ENCODE measurements at places on chromosomes 4 and X.
A peak's percentile ranks its signal among the peaks of the same experiment; 100 is the strongest.

GRCh38 chrX:13485167-13485566, 84.2 kb upstream of the EGFL6 start:
- H3K27me3 ChIP-seq = no peaks in the 10 kb centered on the region
- DNase-seq = no peak
- peaks cover 9% of the 10 kb centered on the region for H3K4me1 ChIP-seq
- H3K4me3 ChIP-seq = no peak overlapping the region

DNA sequence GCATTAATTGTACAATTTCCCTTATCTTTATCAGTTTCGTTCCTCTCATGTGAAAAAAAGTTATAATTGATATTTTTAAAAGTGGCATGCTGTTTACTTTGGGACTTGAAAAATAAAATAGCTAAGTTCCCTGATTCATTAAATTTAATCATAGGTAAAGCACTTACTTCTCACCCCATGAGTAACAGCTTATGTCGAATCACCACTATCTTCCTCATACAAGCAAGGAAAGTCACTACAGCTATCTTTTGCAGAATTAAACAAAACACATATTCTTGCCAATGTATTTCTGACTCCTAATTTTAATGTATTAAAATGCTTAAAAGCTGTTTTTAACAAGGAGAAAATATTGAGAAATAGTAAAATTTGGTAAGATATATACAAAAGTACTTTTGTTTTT, 832.4 kb upstream of the PCDH10 start:
- no peak overlapping the region for H3K27ac ChIP-seq
- no peaks in the 10 kb centered on the region for H3K27me3 ChIP-seq
- no peak overlapping the region for H3K4me3 ChIP-seq
- no peaks in the 10 kb centered on the region for H3K36me3 ChIP-seq
- no peak for DNase-seq

GRCh38 chr4:33998291-33998690, 2246.0 kb downstream of the ARAP2 start:
- no peak overlapping the region for H3K27ac ChIP-seq
- H3K36me3 ChIP-seq = no peaks in the 10 kb centered on the region
- H3K27me3 ChIP-seq = no peaks in the 10 kb centered on the region
- no peaks in the 10 kb centered on the region for H3K4me1 ChIP-seq
- peak; percentile 9 for DNase-seq

DNA sequence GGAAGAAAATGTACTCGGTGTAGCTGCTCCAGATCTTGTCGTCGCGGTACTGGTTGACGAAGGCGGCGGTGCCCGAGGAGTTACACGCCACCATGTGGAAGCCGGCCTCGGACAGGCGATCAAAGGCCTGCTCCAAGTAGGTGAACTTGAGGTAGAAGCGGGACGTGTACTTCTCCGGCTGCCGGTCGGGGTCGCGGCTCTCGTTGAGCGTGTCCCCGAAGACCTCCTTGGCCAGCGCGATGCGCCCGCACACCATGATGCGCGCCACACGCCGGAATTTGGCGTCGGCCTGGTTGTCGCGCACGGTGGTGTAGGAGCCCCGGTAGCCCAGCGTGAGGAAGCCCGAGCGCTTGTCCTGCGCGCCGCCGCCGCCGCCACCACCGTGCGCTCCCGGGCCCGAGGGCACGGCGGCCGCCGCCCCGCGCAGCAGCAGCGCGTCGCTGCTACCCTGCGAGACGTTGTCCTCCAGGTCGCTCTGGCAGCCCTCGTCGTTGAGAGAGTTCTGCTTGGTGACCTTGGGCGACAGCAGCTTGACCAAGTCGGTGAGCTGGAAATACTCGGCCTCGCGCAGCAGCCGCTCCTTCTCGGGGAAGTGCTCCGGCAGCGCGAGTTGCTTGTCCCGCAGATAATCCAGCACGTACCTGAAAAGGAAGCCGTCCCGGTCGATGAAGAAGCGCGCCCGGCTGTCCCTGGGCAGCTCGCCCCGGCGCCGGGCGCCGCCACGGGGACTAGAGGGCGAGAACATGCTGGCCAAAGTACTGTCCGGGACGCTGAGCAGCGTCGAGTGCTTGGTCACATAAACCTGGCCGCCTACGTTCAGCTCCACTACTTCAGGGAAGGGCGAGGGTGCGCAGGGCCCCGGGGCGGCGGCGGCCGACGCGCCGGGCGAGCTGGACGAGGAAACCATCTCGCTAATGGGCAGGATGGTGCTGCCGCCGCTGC, 775 bp downstream of the KCTD8 start:
- H3K36me3 ChIP-seq = no peaks in the 10 kb centered on the region
- no peaks in the 10 kb centered on the region for H3K4me1 ChIP-seq
- H3K27ac ChIP-seq = peak overlapping the region; percentile 92
- DNase-seq = peak; percentile 70
- peak overlapping the region; percentile 52 for H3K4me3 ChIP-seq
- no peaks in the 10 kb centered on the region for H3K27me3 ChIP-seq

DNA sequence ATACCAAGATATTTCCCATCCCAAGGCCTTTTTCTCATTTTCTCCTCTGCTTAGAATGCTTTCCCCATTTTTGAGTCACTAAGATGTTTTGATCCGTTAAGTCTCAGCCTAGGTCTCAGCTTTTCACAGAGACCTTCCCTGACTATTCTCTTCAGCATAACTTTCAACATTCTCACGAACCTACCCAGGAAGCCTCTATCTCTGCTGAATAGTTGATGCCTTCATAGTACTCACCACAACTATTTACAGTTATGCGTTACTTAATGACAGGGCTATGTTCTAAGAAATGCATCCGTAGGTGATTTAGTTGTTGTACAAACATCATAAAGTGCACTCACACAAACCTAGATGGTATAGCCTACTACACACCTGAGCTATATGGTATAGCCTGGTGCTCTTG, 64.5 kb downstream of the ARL9 start:
- H3K36me3 ChIP-seq = no peaks in the 10 kb centered on the region
- no peaks in the 10 kb centered on the region for H3K4me1 ChIP-seq
- no peak overlapping the region for H3K27ac ChIP-seq
- H3K4me3 ChIP-seq = no peak overlapping the region

DNA sequence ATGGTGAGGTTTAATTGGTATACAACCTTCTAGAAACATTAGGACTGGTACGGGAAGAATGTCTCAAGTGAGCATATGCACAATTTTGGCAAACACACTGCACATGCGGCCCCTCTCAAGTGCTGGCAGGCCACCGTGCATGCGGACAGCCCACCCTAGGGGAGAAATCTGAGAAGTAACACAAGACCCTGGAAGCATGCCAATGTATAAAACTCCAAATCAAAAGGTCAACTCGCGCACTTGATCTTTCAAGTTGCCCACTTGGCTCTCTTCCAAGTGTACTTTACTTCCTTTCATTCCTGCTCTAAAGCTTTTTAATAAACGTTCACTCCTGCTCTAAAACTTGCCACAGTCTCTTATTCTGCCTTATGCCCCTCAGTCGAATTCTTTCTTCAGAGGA, 488.3 kb downstream of the CFAP47 start:
- H3K36me3 ChIP-seq = no peaks in the 10 kb centered on the region
- H3K4me3 ChIP-seq = no peak overlapping the region
- H3K4me1 ChIP-seq = no peaks in the 10 kb centered on the region
- H3K27me3 ChIP-seq = no peaks in the 10 kb centered on the region
- DNase-seq = peak; percentile 2

- H3K36me3 ChIP-seq = peaks cover 31% of the 10 kb centered on the region
- no peak for DNase-seq
- no peak overlapping the region for H3K4me3 ChIP-seq
- no peaks in the 10 kb centered on the region for H3K4me1 ChIP-seq
Observed at GRCh38 chr4:145830699-145831098, 107.9 kb downstream of the ZNF827 start.

DNA sequence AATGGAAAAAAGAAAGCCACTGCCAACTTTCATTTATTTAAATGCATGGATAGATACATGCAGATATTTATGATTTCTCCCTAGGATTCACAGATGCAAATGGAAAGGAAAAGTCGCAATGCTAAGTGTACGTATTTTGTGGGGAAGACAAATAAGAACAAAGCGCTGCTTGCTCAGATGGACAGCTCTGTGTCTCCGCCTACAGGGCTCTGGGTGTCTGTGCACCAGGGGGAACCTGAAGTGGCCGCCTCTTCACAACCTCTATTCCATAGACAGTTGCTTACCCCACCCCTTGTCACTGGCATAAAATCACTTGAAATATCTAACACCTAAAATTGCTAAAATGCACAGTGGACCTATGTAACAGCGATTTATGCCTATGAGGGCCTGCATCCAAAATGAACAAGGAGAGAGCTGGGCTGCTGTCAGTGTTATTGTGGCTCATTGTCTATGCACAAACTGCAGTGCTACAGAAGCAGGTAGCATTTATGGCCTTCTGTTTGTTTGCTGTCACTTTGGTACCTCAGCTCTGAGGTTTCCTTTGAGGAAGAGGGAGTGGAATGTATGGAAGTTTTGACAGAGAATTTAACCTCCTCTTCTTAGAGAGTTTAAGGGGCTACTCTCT, 58.6 kb upstream of the PAGE1 start:
- no peak overlapping the region for H3K4me3 ChIP-seq
- no peak overlapping the region for H3K27ac ChIP-seq
- H3K27me3 ChIP-seq = peaks cover 5% of the 10 kb centered on the region

DNA sequence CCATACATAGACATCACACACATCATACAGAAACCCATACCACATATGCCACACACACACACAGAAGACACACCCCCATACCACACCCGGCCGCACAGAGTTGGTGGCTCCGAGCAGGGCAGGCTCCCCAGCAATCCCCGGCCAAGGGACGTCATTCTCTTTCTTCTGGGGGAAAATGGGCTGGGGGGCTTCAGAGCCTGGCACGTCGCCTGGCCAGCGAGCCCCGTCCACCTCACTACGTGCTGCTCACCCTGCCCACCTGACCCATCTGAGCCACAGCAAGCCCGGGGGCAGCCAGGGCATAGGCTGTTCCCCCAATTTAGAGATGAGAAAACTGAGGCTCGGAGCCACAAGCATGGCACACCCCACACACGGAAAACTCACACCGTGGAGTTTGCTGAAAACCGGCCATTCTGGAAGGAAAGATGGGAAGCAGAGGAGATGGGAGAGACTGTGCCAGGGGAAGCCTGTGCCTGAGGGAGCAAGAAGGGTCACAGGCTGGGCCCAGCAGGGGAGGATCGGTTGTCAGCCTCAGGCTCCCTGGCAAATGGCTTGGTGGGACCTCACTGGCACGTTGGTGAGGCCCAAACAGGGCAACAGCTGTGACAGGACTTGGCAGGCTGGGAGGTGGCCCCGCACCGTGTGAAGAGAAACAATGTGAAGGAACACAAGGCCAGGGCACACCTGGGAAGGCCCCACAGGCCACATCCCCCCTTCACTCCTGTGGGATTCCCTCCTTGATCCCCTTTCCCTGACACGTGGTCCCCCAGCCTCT, 73.2 kb downstream of the JAKMIP1 start:
- H3K27ac ChIP-seq = no peak overlapping the region
- no peak for DNase-seq
- H3K36me3 ChIP-seq = no peaks in the 10 kb centered on the region
- H3K4me3 ChIP-seq = no peak overlapping the region
- H3K27me3 ChIP-seq = peaks cover 18% of the 10 kb centered on the region

DNA sequence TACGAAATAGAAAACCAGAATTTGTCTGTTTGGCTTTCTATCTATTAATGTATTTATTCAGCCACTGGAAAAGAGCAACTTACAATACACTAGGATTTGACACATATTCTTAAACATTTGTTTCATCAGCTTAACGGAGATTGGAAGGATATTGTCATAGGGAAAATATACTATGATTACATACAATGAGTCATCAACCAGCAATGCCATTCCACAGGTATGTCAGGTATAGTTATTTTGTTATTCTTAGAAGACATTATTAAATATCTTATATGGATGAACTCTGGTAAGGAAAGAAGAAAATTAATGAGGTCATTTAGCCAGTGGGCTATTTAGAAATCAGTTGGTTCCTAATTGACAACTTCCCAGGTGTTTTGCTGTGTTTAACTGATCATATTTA, 926.6 kb downstream of the STIM2 start:
- no peaks in the 10 kb centered on the region for H3K36me3 ChIP-seq
- no peak for DNase-seq
- H3K27ac ChIP-seq = no peak overlapping the region

DNA sequence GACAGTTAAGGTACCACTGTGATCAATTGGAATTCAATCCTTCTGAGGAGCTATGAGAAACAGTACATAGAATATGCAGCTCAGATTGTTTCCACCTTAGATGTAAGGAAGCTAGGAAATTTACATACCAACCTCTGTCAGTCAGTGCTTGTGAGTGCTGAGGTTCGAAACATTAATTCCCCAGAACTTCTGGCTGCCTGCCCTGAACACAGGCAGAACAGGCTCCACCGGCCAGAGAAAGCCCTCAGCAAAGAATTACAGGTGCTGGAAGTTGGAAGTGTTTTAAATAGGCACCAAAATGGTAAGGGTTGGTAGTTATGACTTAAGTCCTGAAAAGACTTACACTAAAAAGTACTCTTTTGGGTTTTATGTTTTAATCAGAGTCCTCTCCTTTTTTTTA, 651.8 kb downstream of the C4orf33 start:
- no peak overlapping the region for H3K27ac ChIP-seq
- no peaks in the 10 kb centered on the region for H3K4me1 ChIP-seq
- no peak for DNase-seq
- no peaks in the 10 kb centered on the region for H3K27me3 ChIP-seq
- H3K36me3 ChIP-seq = no peaks in the 10 kb centered on the region

- H3K27ac ChIP-seq = peak overlapping the region; percentile 63
- H3K36me3 ChIP-seq = no peaks in the 10 kb centered on the region
- H3K27me3 ChIP-seq = no peaks in the 10 kb centered on the region
- H3K4me3 ChIP-seq = no peak overlapping the region
- no peak for DNase-seq
Observed at GRCh38 chr4:101103381-101104142, 243.8 kb downstream of the PPP3CA start.

DNA sequence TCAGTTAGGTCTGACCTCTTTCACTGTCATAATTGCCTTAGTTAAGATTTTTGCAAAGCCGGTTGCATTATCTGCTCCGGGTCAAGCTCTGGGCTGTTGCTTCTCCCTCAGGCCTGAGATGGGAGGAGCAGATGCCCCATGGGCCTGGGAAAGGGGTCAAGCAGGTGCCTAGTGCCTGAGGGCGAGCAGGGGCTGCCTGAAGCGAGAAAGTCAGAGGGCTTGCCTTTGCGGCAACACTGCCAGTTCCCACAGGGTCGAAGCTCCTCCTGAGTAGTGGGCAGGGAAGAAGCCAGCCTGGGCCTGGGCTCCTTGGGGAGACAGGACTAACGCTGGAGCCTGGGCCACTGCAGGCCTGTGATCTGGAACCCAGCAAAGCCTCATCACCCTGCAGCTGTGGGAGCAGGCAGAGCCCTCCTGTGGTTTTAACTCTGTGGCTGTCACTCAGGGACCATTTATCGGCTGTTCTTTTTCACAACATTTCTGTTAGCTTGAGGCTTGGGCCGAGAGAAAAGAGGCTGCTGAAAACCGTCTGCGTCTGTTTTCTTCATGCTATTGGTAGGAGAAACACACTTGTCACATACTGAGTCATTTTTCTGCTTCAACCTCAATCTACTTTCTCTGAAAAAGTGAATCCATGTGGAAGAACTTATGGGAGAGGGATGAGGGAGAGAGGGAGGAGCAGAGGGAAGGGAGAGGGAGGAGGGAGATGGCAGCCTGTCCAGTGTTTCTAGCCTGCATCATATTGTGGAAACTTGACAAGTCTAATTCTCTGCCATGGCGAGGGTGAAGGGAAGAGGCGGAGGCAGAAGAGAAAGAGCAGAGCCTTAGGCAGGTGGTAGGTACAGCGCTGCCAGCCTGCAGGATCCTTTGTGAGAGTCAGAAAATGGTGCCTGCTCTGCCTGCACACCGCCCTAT, 68.4 kb downstream of the RHOH start:
- H3K4me3 ChIP-seq = no peak overlapping the region
- DNase-seq = peak; percentile 42
- H3K27me3 ChIP-seq = no peaks in the 10 kb centered on the region
- H3K4me1 ChIP-seq = no peaks in the 10 kb centered on the region
- no peaks in the 10 kb centered on the region for H3K36me3 ChIP-seq
- peak overlapping the region; percentile 44 for H3K27ac ChIP-seq

GRCh38 chr4:183142571-183143550, 43.8 kb downstream of the WWC2 start:
- H3K27ac ChIP-seq = no peak overlapping the region
- no peaks in the 10 kb centered on the region for H3K36me3 ChIP-seq
- no peak overlapping the region for H3K4me3 ChIP-seq
- H3K4me1 ChIP-seq = peaks cover 55% of the 10 kb centered on the region
- peak; percentile 88 for DNase-seq

Measured in stomach (tissue), 19 donors.